Islet precursor cell (in vitro differentiated cells): ENCODE measurements at places on chromosomes 6 and 20.
A peak's percentile ranks its signal among the peaks of the same experiment; 100 is the strongest.

DNA sequence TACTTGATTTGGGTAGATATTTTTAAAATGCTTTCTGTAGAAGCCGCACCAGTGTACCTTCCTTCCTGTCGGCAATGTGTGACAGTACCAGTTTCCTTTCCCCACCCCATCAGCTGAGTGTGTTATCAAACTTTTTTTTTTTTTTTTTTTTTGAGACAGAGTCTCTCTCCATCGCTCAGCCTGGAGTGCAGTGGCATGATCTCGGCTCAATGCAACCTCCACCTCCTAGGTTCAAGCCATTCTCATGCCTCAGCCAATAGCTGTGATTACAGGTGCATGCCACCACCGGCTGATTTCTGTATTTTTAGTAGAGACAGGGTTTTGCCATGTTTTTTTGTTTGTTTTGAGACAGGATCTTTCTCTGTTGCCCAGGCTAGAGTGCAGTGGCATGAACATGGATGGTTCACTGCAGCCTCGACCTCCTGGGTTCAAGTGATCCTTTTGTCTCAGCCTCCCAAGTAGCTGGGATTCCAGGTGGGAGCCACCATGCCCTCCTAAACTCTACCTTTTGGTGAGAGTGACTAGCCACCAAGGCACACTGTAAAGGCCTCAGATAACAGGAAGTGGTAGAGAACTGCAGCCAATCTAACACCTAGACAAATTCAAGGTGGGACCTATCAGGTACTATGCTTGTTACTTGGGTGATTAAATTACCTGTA, 26.5 kb upstream of the ZBTB22 start:
- no peak for DNase-seq

- DNase-seq, result peak; percentile 62
These were observed 44.3 kb downstream of the TENT5A start for GRCh38 chr6:81708113-81708699.

- DNase-seq, result no peak
These were observed 17.9 kb downstream of the PLCG1 start for GRCh38 chr20:41155261-41155660.

DNA sequence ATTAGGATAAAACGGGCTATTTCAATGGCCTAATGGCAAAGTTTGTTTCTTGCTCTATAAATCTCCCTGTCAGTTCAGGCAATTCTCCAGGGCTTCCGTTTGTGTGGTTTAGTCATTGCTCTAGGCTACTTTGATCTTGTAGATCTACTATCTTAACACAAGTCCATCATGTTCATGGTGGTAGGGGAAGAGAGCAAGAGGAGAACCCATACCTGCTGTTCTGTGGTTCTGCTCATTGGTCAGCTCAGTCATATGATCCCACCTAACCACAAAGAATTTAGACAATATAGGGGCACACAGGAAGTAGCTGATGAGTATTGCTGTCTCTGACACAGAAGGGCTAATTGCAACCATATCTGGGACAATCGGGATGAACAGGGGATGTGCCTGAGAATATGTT, 4.9 kb upstream of the DEK start:
- DNase-seq, result peak; percentile 71

- no peak for DNase-seq
These were observed 15.7 kb downstream of the CASS4 start for GRCh38 chr20:56427797-56428196.

DNA sequence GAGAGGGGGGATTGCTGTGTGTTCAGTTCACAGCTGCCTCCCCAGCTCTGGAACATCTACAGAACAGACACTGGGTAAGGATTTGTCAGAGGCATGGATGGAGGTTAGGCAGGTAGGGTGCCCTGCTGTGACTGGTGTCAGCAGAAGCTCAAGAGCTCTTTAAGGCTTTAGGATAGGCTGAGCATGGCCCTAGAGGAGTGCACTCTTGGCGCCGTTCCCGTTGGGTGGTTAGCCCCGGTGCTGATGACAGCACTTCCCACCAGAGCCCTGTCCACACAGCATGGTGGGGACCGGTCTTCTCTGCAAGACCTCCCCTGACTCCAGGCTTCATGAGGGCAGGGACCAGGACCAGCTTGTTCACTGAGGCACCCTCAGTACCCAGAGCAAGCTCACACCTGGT, 262.0 kb downstream of the BMP7 start:
- DNase-seq, result no peak

DNA sequence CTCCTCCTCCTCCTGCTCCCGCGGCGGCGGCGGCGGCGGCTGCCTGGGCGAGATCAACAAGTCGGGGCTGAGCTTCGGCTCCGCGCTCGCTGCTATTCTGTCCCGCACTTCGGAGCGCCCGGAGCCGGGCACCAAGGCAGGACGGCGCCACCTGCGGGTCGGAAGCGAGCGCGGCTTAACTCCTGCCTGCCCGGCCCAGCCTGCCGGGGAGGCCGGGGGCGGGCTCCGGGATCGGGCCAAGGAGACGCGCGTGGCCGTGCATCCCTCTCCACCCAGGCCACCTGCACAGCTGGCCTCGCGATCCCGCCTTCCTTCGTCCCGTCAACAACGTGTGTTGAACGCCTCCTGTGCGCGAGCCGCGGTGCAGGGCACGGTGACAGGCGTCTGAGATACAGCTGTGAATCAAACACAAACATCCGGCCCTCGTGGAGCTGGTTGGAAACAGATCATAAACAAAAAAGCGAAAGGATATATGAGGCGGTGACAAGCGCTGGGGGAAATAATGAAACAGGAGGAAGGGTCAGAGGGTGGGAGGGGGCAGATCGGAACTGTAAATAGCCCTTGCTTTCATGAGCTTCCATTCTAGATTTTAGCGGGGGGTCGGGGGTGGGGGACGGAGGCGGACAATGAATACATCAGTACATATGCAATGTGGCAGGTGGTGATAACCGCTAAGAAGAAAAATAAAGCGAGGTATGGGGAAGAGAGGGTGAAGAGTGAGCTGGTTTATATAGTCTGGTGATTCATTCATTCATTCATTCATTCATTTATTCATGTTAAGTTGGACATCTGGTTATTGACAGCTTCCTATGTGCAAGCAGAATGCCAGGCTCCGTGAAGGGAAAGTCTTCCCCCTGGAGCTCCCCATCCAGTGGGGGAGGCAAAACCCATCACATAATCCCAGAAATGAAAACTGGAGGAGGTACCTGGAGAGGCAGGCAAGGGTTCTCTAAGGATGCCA, 2.0 kb upstream of the KCNB1 start:
- DNase-seq, result peak; percentile 92

- DNase-seq, result no peak
These were observed 163.0 kb downstream of the EYA4 start for GRCh38 chr6:133404151-133404550.

DNA sequence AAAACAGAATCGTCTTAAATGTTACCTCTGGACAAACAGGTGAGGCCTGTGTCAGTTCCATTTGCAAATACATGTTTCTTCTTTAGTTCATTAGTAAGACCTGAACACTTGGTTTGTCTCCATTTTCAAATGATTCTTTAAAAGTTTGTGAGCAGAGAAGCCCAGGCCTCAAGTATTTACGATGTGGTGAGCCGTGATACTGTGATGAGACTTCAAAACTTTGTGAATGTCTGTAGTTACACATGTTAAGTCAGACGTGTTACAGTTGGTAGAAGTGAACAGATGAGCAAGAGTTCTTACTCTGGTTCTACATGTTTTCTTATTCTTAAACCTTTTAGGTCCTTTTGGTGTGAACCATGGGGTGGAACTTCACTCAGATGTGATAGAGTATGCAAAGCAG, 8.5 kb downstream of the PCMTD2 start:
- DNase-seq, result no peak
